Jurkat, Clone E6-1 (cell line): ENCODE measurements at places on chromosomes 7 and 10.

GRCh38 chr7:45973725-45974532 is 52.9 kb upstream of the IGFBP3 start:
- no peak for DNase-seq

DNA sequence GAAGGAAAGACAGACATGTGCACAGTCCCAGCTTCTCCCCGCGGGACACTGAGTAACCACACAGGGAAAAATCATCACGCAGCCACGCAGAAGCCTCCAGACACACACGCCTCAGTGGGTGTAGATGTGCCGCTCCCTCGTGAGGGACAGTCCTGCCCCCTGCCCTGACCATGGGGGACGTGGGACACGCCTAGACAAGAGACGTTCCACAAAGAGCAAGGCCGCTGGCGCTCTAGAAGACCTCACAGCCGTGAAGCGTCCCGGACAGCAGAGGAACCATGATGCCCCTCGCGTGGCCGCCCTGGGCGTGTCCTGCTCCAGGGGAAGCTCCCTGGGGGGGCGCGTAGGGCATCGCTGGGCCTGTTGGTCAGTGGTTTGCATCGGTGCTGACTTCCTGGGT is 210.8 kb downstream of the DNAJB6 start:
- DNase-seq: no peak

DNA sequence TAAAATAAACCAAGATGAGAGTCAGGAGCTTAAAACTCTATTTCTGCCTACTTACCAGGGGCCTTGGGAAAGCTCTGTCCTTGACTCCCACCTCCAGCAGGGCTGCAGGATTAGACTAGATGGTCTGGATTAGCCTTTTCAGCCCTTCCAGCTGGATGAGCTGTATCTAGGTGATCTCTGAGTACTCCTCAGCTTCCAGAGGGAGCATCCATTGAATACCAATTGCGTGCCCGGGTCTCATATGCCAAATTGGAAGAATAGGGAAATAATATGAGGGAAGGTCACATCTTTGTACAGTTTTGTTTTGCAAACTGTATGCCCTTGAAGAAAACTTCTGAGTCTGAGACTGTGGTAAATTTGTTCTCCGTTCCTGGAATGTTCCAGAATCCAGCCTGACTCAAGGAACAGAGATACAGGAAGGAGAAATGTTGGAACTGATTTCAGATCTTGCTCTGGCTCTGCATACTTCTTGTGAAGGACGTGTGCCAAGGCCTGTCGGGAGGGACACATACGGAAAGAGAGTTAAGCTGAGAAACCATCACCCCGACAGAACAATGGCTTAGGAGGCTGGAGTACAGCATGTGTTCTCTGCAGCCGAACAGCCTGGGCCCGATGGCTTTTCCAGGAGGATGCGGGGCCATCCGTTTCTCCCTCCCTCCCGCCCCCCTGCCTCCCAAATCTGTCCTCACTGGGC is 44.9 kb downstream of the MINDY4 start:
- no peak for DNase-seq

GRCh38 chr10:11838298-11838852 is 15.2 kb downstream of the PROSER2 start:
- DNase-seq: no peak

DNA sequence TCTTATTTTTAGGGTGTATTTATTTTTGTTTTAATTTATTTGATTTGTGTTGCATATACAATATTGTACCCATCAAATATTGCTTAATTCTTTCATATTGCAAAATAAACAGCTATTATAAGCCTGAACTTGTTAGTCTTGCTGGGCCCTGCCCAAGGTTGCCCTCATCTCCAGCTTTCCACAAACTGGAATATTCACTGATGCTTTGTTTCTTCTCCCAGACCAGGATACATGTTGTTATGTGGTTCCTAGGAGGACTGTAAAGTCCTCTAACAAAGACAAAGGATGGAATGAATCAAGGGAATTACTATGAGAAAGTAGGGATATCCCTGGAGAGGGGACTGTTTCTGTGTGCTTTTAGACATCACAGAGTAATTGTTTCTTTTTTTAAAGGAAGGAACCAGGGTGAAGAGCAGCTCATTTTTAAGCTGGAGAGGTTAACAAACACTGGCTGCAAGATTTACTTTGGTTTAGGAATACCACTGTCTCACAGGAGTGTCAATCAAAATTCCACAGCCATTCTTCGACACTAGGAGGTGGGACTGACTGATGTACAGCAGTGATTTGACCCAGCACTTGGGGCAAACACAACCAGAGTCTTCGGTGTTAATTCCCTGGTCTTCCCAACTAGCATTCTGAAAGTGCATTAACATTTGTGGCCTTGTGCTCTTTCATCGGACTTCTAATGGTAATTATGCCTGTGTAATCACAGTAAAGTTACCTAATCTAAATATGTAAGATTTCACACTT is 14.8 kb upstream of the CD36 start:
- no peak for DNase-seq

DNA sequence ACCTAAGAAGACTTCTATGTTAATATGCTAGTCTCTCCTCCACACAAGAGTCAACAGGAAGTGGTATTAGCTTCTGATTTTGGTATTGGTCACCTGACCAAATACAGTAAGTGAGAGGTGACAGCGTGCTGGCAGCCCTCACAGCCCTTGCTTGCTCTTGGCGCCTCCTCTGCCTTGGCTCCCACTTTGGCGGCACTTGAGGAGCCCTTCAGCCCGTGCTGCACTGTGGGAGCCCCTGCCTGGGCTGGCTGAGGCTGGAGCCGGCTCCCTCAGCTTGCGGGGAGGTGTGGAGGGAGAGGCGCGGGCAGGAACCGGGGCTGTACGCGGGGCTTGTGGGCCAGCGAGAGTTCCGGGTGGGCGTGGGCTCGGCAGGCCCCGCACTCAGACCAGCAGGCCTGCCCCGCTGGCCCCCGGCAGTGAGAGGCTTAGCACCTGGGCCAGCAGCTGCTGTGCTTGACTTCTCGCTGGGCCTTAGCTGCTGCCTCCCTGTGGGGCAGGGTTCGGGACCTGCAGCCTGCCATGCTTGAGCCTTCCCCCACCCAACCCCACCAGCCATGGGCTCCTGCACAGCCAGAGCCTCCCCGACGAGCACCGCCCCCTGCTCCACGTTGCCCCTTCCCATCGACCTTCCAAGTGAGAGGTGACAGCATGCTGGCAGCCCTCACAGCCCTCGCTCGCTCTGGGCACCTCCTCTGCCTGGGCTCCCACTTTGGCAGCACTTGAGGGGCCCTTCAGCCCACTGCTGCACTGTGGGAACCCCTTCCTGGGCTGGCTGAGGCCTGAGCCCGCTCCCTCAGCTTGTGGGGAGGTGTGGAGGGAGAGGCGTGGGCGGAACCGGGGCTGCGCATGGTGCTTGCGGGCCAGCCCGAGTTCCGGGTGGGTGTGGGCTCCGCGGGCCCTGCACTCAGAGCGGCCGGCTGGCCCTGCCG is 4.2 kb upstream of the ACSL5 start:
- no peak for DNase-seq

DNA sequence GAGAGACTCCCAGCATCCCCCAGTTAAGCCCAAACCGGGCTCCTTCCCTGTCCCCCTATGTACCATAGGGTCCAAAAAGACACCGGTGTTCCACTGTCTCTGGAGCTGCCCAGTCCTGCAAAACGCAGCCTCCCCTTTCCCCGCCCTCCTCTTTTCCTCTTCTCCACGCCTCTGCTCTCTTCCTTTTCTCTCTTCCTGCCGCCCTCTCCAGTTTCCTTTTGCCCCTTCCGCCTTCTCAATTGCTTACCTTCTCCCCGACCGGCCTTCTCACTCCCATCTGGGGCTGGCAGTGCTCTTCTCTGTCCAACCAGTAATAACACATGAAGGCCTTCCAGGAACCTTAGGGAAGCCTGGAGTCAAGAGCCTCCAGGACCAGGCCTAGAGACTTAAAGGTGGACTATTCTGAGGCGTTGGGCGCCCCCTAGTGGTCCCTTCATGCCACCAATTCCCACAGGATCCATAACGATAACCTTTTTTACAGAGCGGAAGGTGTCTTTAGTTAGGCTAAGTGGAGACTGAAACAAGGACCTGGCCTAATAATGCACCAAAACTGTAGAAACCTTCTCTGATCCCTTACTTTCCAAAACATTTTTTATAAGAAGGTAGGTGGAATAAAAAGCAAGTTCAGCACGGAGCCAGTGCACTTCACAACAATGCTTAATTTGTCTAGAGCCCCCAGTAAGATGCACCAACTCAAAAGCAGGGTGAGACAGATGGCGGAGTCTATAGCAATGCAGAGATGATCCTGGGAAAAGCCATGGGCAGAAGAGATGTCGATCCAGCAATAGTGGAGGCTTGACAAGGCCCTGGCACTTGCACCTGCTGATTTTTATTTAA is 27.2 kb upstream of the MSRB2 start:
- DNase-seq: peak; percentile 54

DNA sequence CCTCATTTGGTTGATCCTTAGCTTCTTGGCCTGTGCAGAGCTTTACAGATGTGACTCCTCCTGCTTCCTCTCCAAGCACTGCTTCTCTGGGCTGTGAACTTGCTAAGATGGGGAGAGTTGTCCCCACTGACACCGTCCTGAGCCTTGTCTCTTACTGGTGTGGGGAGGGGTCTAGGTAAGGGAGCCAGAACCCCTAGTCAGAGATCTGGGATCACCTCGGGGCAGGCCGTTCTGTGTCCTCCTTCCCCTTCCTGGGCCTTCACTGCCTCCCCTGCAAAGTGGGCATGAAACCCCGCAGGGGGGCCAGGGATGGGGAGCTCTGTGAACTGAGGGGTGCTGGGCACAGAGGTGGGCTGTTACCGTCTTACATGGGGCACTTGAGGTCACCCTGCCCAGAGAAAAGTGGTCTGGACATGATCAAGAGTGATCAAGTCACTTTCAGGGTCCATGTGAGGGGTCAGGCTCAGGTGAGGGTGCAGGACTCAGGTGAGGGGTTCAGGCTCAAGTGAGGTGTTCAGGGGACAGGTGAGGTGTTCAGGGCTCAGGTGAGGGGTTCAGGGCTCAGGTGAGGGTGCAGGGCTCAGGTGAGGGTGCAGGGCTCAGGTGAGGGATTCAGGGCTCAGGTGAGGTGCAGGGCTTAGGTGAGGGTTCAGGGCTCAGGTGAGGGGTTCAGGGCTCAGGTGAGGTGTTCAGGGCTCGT is 86.2 kb downstream of the ADCY1 start:
- no peak for DNase-seq

GRCh38 chr7:94231305-94231704 is 163.4 kb upstream of the COL1A2 start:
- DNase-seq: no peak

- no peak for DNase-seq
Observed at GRCh38 chr7:39535720-39536119, 30.5 kb upstream of the YAE1 start.

GRCh38 chr7:133367561-133367960 is 114.7 kb downstream of the EXOC4 start:
- DNase-seq: no peak

DNA sequence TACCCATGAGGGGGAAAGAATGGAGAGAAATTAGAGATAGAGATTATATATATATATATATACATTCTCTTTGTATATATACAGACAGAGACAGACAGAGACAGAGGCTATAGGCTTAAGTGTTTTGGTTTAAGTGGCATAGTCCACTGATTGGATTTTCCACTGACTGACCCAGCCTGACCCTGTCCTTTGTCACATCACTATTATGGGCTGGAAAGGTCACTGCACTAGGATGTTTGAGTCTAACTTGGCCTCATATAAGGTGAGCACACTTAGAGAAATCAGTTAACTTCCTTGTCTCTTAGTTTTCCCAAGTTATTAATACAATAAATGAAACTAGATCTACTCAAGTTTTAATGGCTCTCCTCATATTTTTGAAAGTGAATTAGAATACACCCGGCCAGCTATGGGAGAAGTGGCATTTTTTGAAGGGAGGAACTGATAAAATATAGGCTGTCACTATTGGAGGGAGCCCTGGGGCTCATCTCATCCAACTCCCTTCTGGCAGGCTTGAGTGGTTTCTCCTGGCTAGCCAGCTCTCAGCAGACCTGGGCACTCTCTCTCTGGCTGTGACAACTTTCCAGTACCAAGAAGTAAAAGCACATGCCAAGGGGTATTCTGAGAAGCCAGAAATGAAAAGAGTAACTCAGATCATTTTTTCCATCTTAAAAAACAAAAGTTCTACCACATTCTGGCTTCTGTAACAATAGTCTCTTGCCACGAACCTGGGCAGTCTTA is 455.6 kb upstream of the ANKRD30A start:
- no peak for DNase-seq

- DNase-seq: no peak
Observed at GRCh38 chr7:142571581-142571980, 177.7 kb upstream of the PRSS1 start.

DNA sequence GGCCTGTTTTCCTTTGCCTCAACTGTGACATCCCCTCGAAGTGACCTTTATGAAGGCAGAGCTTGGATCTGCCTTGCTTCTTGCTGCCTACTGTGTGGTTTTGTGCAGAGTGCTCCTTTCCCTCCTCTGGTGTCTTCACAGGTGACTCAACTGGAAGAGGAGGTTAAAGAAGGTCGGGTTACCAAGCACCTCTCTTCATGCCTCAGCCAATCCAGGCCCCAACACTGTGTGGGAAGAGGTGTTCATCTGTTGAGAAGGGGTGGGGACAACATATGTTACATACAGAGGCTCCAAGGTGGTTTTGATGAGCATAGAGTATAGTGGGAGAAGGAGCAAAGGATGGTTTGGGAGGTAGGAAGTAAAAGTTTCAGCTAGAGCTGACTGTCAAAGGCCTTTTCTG is 155.7 kb downstream of the AUTS2 start:
- no peak for DNase-seq

- DNase-seq: no peak
Observed at GRCh38 chr7:26688936-26689506, 175.4 kb downstream of the SKAP2 start.

- DNase-seq: no peak
Observed at GRCh38 chr10:125016611-125017202, 74.8 kb downstream of the ZRANB1 start.

DNA sequence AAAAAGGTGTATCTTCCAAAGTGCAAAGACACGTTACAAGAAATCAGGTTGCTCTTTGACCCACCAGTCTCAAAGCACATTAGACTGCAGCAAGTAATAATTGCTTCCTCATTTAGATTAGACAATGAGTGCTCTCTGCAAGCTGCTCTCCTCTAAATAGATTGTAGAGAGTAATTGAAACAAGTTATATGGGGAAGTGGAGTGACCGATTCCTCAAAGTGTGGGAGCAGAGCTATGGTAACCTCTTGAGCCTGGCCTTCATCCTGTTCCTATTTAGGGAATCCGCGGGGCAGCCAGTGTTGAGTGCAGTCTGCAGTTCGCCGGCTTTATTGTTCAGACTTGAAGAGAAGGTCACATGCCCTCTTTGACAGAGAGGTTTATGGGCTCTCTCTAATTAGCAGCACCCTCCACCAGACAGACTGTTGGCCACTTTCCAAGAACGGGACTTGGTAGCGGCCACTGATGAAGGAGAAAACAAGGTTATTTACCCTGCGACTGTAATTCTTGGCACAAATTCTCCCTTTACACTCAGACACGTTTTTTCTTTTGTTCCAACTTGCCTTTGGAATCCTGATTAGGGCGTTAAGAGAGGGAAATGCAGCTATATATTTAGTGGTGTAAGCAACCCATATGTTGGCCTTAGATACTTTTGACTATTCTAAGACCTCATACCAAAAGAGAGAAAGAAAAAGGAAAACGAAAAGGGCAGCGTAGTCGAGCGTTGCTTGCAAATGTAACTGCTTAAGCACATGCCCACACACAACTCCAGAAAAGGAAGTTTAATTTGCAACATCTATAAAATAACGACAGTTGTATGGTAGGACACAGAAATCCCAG is 107.5 kb downstream of the REEP3 start:
- no peak for DNase-seq

- DNase-seq: no peak
Observed at GRCh38 chr10:116850058-116850611, 836 bp downstream of the ENO4 start.
